Vagina (tissue), 2 donors: ENCODE measurements at places on chromosomes 12 and 14.

- DNase-seq, result no peak
Measured at GRCh38 chr12:54229624-54230212, 40.9 kb upstream of the SMUG1 start.

GRCh38 chr14:89648510-89648909, 231.5 kb upstream of the FOXN3 start:
- DNase-seq, result no peak

GRCh38 chr12:120677765-120678473, 9.0 kb upstream of the MLEC start:
- no peak for DNase-seq

DNA sequence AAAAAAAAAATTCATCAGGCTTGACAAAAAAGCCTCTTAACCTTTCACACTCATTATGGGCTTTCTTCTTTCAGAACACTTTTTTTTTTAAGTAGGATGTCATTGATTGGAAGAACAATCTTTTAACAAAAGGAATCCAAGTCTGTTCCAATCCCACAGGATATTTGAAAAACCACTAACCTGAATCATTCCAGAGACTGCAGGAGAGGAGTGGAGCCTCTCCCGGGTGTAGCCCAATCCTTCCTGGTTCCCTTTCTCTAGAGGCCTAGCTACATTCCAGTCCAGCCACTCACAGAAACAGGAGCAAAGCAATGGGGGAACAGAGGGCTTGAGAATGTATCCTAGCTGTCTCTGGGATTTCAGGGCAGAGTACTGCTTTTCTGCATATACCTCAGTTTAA, 4.3 kb downstream of the MFAP5 start:
- no peak for DNase-seq

DNA sequence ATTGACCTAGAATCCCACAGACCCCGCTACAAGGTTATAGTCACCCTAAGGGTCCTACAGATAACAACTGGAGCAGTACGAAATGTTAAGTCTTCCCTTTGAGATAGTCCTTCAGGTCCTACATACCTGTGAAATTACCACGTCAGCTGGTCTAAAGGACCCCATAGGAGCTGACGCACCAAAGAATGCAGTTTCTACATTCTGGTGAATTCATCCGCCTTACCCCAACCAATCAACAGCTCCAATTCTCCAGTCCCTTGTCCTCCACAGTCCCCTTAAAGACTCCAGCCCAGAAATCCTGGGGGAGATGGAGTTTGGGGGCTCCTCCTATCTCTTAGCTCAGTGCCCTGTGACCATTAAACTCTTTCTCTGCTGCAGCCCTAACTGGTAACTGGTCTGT, 36.2 kb upstream of the PRMT8 start:
- DNase-seq, result no peak

DNA sequence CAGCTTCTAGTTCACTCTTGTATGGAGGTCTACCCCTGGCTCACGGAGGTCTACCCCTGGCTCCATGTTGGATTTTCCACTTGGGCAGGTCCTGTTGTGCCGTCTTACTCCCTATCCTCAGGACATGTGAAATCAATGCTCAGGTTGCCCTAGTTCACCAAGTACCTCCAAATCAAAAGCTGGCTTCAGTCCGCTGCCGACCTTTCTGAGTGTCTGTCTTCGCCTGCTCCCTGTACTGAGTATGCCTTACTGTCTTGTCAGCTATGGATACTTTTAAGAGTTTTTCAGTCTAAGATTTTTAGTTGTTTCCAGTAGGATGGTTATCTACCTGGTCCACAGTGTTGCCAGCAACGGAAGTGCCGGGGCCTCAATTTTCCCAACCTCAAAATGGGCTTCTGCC, 40.1 kb upstream of the BCL11B start:
- DNase-seq, result peak; percentile 60

DNA sequence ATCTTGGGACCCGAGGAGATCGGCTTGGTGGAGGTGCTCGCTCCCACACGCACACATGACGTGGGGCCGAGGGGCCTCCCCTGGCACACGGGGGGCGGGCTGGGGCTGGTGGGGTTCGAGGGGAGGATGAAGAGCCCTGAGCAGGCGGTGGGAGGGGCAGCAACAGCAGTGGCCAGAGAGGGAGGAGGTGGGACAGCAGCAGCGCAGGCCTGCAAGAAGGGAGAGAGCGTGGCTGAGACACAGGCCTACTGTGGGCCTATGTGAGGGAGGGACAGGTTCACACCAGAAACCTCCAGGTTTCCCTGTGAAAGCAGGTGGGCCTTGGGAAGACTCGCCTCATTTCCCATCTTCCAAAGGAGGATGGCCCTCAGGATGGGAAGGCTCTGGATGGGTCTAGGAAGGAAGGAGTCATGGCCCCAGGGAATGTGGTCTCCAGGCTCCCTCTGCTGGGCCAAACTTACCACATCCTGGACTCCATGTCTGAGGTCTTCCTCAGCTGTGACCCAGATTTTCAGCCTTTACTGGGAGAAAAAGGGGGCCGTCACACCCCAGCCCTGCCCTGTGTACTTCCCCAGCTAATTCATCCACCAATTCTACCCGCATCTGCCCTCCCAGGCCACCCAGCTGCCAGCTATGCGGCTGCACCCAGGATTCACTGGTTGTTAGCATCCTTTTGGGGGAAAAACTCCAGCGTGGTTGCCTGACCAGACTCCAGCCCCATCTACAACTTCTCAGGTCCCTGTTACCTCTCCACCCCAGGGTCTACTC, 2.8 kb downstream of the PIANP start:
- no peak for DNase-seq

GRCh38 chr12:49413010-49413409, 45.7 kb downstream of the SPATS2 start:
- DNase-seq, result no peak

DNA sequence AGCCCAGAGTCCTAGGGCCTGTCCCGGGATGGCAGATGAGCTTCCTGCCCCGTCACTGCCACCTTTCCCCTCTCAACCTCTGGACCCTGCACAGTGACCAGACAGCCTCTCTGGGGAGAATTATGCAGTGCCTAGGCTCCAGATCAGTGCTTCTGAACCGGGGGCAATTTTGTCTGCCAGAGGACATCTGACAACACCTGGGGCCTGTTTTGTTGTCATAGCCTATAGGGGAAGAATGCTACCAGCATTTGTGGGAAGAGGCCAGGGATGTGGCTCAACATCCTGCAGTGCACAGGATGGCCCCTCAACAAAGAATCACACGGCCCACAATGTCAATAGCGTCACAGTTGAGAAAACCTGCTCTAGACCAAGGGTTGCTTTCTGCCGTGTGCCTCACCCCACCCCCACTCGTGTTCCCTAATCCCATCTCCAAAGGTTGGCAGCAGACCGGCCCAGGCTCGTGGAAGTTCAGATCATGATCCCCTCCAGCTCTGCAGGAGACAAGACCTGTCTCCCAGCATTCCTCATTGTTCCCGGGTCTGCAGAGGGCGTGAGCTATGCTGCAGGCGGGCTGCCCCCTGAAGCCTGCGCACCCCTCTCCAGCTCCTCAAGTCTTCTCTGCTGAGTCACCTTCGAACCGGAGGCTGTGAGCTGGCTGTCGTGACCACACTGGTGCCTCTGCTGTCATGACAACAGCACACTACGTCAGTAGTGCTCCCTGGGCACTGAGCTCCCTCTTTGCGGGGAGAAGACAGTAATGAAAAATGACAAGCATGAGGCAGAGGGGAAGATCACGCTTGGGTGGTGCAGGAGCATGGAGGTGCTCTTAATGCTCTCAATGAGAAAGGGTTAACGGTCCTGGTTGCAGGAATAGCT, 2.0 kb upstream of the GAPDH start:
- DNase-seq, result peak; percentile 89

- DNase-seq, result no peak
Measured at GRCh38 chr12:92814584-92814983, 111.8 kb downstream of the PLEKHG7 start.

GRCh38 chr14:104096751-104097700, 11.5 kb downstream of the ASPG start:
- DNase-seq, result no peak

GRCh38 chr12:125944446-125944845, 879.2 kb downstream of the AACS start:
- no peak for DNase-seq

DNA sequence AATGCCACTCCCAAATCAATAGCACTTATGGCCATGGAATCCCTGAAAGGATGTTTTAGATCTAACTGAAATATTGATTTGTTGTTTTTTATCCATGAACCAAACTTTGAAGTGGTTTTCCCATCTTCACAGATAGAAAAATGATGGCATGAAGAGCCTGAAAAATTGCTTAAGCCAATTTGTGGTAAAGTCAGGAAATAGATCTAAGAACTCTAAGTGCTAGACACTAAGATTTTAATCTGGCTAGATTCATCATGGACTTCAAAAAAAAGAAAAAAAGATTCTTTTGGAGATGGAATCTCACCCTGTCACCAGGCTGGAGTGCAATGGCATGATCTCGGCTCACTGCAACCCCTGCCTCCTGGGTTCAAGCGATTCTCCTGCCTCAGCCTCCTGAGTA, 45.0 kb upstream of the STRN3 start:
- DNase-seq, result no peak
